ENCODE measurements at places on chromosomes 5 and 9.

GRCh38 chr5:35266276-35266675 lies 36.0 kb upstream of the PRLR start:
- no peak for DNase-seq

GRCh38 chr9:136722093-136722968 lies 10.0 kb downstream of the DIPK1B start:
- DNase-seq: no peak

GRCh38 chr5:91288118-91288916 lies 94.8 kb downstream of the ARRDC3 start:
- no peak for DNase-seq

DNA sequence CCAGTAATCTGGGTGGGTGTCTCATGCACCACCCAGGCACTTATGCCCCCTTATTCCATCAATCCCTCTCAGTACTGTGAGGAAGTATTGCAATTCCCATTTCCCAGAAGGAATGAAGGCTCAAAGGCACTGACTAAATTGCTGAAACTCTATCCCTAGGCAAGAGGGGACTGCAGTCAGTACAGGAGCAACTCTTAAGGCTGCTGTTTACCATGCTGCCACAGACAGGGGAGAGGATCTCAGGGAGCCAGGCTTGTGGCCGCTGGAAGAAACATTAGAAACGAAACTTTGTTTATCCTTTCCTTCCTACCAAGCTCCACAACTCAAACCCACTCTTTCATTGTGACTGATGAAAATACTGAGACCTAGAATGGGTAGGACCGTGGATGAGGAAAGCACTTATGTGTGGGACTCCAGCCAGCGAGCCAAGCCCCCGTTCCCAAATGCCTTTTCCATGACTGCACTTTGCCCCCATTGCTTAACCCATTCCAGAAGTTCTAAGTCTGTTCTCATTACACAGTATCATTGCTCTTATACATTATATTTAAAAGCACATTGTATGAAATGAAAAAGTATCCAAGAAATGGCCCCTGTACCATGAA lies 54.3 kb downstream of the TLE1 start:
- DNase-seq: no peak

GRCh38 chr9:74783408-74783807 lies 104.3 kb downstream of the TRPM6 start:
- no peak for DNase-seq

DNA sequence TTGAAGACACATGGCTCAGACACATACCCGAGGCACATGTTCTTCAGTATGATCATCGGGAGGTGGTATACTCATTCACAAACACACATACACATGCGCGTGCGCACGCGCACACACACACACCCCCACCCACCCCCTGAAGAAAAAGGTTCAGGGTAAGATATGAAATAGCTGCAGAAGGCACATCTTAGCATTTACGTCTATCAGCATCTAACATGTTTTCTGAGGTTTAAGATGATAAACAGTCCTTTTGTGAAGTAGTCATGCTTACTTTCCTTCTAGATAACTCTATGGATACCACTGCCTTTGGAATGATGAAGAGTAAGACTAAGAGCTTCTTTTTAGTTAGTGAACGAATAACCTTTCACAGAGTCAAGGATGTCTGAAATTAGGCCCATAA lies 105.1 kb upstream of the GNA14 start:
- DNase-seq: no peak

GRCh38 chr5:181203093-181203711 lies 1.8 kb downstream of the TRIM7 start:
- DNase-seq: no peak

- DNase-seq: no peak
Measured at GRCh38 chr5:143671674-143672569, 140.0 kb upstream of the HMHB1 start.

GRCh38 chr5:169065400-169065799 lies 235.5 kb downstream of the SLIT3 start:
- no peak for DNase-seq

DNA sequence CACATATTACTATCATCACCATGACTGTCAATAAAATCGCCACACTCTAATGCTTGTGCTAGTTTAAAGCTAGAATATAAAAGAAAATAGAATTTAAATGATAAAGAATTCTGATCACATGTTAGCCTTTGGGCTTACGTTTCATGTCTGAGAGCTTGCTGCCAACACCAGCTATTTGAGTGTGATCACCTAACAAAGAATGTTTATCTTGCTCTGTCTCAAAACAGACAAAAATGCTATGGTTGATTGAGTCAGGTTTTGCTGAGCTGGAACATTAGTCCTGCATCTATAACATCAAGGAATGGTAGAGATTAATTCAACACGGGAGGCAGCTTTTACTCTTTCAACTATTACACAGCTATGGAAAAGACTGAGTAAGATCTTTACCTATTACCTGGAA lies 50.7 kb downstream of the MSX2 start:
- DNase-seq: no peak

DNA sequence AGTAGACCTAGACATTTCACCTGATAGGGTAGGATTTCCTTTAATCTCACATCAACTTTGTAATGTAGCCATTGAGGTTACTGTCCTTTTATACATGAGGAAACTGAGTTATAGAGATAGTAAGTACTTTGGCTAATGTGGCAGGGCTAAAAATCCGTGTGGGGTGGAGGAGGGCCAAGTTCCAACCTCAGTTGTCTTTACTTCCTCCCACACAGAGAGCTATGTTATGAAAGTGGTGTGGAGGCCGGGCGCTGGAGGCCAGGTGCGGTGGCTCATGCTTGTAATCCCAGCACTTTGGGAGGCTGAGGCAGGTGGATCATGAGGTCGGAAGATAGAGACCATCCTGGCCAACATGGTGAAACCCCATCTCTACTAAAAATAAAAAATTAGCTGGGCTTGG lies 173.3 kb downstream of the PALM2AKAP2 start:
- DNase-seq: no peak

GRCh38 chr9:129422843-129423192 lies 198.1 kb downstream of the C9orf50 start:
- no peak for DNase-seq

GRCh38 chr5:36443941-36444340 lies 142.2 kb upstream of the RANBP3L start:
- no peak for DNase-seq

DNA sequence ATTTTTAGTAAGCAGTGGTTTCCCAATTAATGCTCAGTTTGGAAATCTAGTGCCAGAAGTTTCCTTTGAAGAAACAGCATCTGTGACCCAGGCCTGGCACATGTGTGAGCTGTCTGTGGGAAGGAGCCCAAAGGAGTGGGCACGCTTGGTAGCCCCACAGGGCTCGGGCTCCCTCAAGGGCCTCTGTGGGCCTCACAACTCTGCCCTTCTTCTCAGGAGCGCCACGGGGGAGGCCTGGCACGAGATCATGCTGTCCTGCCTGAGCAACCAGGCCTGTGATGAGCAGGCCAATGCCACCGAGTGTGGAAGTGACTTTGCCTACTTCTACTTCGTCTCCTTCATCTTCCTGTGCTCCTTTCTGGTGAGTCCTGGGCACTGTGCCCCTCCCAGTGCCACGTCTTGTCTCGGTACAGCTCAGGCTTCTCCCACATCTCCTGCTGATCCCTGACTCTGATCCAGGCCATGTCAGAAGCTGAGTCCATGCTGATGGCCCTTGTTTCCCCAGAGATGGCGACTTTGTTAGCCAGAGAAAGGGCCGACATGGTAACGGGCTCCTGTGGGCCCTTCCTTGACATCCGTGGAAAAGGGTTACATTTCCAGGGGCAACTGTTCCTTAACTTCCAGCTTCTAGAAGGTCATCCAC lies 200.4 kb downstream of the CACNA1B start:
- no peak for DNase-seq

DNA sequence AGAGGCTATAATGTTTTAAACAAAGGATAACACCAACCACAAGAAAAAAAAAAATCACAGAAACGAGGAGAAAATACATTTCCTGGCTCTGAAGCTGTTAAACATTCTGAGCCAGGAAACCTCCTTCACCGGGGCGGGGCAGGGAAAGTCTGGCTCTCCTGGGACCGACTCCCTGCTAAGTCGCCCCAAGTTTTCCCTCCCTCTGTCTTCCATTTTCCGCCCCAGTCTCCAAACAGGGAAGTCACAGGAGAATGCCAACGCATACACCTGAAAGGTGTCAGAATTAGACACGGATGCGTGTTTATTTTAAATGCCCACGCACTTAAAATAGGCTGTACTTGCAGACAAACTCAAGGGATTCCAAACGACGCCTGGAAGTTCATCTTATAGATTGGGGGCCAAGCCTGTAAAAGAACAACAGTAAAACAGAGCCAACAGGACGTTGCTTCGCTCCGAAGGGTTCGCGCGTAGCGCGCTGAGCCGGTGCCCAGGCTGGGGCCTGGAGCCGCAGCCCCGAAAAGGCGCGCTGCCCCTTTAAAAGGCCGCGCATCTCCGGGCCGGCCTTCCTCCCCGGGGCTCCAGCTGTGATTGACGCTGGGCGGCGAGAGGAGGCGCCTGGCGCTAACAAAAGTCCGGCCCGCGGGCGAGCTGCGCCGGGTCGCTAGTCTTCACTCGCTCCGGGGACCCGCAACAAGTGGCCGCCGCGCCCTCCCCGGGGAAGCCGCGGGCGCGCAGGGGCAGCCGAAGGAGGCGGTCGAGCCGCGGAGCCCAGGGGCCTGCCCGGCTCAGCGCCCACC lies at the start of gene FBXL7:
Gene FBXL7 (plus strand): TSS at position 653 of the 797 bp plus-strand sequence.
- no peak for DNase-seq

DNA sequence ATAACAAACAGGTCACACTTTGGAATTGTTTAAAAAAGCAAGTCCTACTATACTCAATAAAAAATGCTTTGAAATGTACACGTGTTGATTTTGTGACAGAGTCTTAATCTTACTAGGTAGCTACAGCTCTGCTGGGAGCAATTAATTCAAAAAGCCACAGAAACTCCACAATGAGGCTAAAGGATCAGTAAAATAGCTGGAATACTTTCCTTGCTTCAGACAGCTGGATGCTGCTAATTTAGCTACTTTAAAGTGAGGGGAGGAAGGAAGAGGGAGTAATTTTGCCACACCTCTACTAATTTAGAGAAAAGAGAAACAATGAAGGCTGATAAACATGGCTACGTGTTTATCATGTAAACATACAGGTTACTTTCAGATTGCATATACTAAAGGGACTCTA lies 927.6 kb upstream of the DMAC1 start:
- no peak for DNase-seq

- DNase-seq: no peak
Measured at GRCh38 chr5:177124486-177124991, 9.0 kb upstream of the NSD1 start.

DNA sequence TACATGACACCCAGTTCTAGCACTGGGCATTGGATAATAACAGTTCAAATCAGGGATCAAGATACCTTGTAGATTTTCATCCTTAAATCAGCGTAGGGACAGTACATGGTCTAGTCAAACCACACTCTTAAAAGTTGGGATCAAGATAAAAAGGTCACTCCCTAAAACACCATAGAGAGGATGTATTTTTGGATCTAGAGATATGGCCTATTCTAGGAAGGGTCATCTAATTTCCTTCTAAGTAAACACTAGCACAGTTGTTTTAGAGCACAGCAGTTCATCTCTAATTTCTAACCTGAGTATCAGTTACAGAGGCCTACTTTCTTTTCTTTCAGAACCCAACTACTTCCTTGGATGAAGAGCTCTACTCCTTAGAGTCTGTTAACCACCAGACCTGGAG lies 166.4 kb upstream of the GRIN3A start:
- DNase-seq: no peak

GRCh38 chr9:81826517-81826906 lies 101.7 kb upstream of the SPATA31D4 start:
- DNase-seq: no peak

DNA sequence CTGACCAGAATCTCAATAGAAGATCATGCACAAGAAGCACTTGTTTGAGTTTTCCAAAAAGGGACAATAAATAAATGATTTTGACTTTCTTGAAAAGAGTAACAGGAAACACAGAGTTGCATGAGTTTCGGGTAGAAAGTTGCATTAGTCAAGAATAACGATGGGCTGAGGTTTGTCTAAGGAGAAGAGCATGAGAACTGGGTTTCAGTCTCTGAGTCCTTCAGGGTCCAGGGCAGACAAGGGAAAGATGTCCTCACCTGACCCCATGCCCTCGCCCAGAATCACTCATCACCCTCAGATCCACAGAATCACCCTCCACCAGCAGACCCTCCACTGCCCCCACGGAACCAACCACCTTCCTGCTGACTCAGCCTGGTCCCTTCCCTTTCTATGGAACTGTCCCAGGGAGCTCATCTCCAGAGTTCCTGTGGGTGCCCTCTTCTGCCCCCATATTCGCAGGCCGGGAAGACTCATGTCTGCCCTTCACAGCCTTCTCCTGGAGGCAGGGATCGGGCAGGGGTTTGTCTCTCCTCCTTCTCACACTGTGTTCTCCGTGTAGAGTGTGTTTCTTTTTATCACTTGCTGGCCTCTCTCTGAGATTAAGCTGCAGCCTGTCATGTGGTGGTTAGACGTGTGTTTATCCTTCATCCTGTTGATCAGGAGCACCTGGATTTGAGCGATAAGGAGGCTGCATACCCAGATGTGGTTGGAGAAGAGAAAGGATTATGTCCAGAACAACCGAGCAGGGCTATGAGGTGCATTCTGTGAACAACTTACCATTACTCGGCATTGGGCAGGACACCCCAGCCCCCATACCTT lies 442.6 kb downstream of the MAT2B start:
- no peak for DNase-seq

- no peak for DNase-seq
Measured at GRCh38 chr9:133199648-133200321, 9.3 kb downstream of the OBP2B start.

GRCh38 chr5:55750063-55750462 lies 12.2 kb downstream of the DDX4 start:
- DNase-seq: no peak
